ENCODE measurements at places on chromosomes 7 and 10. TPM values are rescaled to one million over a fixed set of nuclear protein-coding genes. Genes with fewer than 3 reads are reported as not detected.

MMP21 gene
- total RNA-seq, result 0.48 TPM

ANXA8 gene
- not detected for total RNA-seq

SCIN gene
- total RNA-seq, result under 0.01 TPM

CDK14 gene
- 61.0 TPM for total RNA-seq

SPDYE6 gene
- total RNA-seq, result not detected

DNA sequence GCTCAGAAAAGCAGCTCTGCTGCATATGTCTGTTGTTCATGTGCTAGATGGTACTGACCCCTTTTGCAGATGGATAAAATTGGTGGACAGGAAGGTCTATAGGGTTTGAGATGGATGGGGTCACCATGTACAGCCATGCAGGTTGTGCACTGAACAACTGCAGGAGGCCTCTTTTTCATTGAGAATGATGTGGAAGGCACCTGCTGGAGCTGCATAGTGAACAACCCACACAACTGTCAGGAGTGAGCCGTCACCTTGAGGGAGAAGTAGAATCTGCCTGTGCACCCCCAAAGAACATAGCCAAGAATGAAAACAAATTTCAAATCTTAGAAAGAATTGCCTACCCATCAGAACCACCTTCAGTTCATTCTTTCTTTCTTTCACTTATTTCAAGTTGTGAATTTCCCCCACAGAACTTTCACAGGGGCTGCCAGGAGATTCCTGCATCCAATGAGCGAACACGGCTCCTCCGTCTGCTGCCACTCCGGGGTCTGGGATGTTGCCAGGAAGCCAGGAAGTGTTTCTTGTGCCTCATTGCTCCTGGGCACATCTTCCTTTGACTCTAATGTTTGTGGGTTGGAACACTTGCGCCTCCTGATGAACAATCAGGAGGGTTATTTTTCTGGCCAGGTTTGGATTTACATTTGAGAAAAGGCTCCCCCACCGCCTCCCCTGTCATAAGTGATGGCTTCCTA is 53.7 kb upstream of the DOCK1 start:
- no peak for DNase-seq

DNA sequence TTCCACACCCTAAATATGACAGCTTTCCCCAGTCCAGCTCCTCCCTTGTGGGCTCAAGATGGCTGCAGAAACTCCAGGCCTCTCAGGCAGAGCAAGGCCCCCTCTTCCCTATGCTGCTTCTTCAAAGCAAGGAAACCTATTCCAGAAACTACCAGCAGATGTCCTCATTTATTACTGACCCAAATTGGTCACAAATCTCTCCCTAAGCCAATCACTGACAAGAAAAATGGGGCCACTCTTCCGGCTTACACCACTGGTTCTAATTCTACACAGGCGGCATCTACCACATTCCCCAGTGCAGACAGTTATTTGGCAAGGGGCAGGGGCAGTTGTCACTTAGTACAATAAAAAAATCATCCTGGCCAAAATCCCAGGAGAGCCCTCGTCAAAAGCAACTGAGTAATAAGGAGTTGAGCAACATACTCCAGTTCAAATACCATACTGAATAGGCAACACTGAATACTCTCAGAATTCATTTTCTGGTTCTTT is 150.4 kb downstream of the SFMBT2 start:
- peak; percentile 78 for DNase-seq

DNA sequence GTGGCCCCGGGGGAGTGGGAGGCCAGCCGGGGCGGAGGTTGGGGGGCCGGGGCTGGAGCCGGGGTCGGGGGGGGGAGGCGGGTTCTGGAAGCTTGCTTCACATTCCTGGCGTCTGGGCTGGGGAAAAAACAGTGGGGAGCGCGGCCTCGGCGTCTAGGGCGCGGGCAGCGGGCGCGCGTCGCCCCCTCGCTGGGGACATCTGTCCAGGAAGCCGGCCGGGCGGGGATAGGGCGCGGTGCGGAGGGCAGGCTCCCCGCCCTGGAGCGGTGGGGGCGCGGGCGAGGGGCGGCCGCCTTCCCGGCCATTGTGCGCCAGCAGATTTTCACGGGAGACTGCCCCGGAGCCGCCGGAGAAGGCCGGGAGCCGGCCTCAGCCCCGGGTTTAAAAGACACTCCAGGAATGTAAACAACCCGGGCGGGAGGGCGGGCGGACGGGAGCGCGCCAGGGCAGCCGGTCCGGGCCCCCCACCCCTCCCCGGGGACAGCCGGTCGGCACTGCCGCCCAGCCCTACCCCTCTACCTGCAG is 1.4 kb downstream of the ZMIZ1 start:
- peak; percentile 48 for DNase-seq

GRCh38 chr10:128061306-128062300 is 64.6 kb downstream of the MKI67 start:
- DNase-seq, result no peak

- no peak for DNase-seq
These were observed 36.7 kb downstream of the TMEM248 start for GRCh38 chr7:66957595-66958290.

DNA sequence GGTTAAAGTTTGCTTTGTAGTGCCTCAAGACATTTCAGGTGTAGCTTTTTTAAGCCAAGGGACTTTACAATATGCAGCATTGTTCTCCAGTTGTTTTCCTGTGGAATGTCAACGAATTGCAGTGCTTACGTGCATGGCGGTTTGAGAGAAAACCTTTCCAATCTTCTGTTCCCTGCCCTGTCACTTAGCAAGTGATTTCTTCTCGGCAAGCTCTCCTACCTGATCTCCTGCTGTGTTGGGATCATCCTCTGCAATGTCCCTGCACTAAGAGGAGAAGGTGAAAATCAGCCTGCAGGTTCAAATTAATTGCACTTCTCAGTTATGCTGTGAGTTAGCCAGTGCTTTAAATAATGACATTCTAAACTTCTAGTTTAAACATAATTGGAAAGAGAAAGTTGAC is 197.6 kb upstream of the FZD1 start:
- no peak for DNase-seq

GRCh38 chr7:151408839-151409666 is 785 bp downstream of the WDR86 start:
- DNase-seq, result no peak

GRCh38 chr10:103448746-103449145 is 3.4 kb downstream of the CALHM2 start:
- DNase-seq, result peak; percentile 76

DNA sequence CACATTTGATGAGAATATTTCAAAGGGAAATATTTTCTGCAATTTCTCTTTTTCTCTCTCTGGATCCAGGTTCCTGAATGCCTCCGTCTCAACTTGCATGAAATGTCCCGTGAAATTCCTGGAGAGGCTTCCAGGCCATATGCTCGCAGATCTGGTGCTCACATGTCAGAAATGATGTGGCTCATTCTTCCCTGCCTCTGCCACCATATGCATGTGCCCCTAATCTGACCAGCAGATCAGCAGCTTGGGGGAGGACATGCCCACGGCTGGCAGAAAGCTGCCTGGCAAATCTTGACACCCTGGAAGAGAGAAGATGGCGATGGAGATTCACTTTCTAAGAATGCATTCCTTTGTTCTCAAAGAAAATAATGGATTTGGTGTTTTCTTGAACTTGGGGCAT is 490.7 kb downstream of the RPS24 start:
- DNase-seq, result no peak

GRCh38 chr10:118953598-118954393 is 75.7 kb upstream of the NANOS1 start:
- DNase-seq, result no peak

DNA sequence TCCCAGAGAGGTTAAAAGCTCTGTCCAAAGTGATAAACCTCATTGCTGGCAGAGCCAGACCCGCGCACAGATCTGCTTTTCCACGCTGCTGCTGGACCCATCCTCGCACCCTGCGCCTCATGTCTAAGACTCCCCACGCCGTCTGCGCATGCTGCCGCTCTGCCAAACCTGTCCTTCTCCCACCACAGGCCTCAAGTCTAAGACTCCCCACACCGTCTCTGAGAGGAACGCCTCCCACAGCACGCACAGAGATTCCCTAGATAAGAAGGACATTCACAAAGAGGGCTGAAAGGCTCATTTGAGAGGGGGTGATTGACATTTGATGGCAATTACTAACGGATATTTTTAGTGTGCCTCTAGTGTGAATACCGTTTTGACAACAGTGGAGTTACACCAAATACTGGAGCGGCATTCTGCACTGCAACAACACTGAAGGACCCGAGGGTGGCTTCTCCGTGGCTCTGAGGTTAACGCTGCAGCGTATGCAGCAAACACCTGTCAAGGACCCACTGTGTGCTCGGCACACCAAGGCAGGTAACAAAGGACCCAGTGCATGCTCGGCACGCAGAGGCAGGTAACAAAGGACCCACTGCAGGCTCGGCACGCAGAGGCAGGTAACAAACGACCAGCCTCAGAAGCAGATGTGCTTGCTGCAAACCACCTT is 231.4 kb downstream of the DNAJB6 start:
- no peak for DNase-seq

GRCh38 chr10:95459446-95460045 is 101.6 kb downstream of the SORBS1 start:
- DNase-seq, result peak; percentile 52

DNA sequence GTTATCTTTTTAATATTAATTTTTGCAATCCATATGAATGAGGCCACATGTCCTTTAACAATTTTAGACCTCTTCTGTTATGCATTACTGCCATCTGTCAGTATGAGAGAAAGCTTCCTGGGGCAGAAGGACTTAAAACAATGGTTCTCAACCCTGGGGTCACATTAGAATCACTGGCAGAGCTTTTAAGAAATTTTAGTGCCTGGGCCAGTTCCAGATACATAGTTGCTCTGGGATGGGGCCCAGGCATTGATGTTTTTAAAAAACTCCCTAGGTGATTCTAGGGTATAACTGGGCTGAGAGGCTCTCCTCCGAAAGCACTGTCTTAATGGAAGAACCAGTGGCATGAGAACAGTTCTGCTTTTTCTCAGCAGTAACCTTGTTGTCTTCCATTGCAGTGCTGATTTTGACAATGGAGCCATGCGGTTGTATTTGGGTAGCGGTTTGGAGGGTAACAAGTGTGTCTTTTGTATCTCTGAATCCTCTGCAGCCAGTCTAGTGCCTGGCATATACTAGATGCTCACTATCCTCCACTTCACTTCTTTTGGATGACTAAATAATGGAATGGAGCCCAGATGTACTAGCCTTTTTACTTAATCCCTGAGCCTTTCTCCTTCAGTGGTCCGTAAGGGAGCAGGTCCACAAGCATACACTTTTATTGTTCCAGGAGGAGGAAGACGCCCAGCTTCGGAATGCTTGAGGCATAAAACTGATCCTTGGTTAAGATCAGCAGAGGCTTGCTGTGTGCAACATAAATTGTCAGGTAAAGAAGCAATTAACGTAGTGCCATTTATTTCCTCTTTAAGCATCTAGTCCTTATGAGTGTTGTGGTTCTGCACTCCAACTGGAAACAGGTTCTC is 227.1 kb downstream of the AUTS2 start:
- no peak for DNase-seq
